CD4-positive, CD25-positive, alpha-beta regulatory T cell (primary cell): ENCODE measurements at places on chromosomes 2 and 18.

- DNase-seq = no peak
These were observed 23.8 kb upstream of the TEX44 start for GRCh38 chr2:231568785-231569435.

DNA sequence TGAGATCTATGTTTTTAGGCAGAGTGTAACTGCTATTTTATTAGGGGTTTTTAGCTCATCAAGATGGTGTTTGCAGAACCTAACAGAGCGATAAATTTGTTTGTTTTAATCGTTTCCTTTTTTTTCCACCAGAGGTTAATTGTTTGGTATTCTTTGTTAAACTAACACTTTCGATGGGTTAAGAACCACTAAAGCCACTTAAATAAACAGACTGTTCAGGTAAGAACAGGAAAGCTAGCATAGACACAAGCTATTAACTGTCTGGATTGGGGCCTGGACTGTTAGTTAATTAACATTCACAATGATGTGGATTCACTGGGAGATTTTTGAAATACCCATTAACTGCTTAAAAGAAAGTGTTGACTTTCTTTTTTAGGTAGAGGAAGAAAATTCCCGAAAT is 209.0 kb upstream of the COPS8 start:
- no peak for DNase-seq

GRCh38 chr18:33161131-33161530 is 279.4 kb downstream of the CCDC178 start:
- DNase-seq = no peak

DNA sequence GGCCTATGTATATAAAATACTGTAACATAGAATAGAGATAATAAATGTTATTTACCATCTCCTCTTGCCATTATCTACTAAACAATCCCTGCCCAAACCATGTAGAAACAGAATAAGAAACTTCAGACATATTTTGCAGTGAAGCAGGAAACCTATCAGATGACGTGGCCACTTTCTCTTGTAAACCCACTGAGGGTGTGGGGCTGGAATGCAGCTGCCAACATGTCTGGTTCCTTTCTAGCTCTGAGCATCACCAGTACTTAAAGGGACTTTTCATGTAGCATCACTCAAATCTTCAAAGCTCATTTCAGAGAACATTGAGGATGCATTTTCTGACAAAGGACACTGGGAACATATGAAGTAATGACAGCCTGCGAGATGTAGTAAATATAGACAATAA is 251.8 kb downstream of the LPIN1 start:
- no peak for DNase-seq

GRCh38 chr2:57181315-57182038 is 865.1 kb upstream of the VRK2 start:
- no peak for DNase-seq

DNA sequence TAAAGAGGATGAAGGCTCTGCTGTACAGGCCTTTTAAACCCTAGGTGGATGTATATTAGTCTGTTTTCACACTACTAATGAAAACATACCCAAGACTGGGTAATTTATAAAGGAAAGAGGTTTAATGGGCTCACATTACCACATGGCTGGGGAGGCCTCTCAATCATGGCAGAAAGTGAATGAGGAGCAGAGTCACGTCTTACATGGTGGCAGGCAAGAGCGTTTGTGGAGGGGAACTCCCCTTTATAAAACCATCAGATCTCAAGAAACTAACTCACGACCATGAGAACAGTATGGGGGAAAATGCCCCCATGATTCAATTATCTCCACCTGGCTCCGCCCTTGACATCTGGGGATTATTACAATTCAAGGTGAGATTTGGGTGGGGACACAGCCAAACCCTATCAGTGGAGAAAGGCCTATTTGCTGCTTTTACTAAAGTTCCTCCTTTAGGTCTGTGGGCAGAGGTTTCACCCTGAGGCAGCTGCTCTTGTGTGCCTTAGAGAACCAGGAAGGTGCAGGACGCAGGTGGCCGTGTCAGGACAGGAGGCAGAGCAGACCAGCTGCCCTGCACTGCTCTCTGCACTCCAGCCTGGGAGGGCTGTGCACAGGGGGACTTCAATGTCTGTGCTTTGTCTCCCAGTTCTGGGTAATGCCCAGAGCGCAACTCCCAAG is 178.8 kb upstream of the HDAC4 start:
- no peak for DNase-seq
